ENCODE measurements at places on chromosomes 4 and X.
A peak's percentile ranks its signal among the peaks of the same experiment; 100 is the strongest.

- DNase-seq, result no peak
These were observed 2.3 kb upstream of the MAB21L2 start for GRCh38 chr4:150579551-150580234.

DNA sequence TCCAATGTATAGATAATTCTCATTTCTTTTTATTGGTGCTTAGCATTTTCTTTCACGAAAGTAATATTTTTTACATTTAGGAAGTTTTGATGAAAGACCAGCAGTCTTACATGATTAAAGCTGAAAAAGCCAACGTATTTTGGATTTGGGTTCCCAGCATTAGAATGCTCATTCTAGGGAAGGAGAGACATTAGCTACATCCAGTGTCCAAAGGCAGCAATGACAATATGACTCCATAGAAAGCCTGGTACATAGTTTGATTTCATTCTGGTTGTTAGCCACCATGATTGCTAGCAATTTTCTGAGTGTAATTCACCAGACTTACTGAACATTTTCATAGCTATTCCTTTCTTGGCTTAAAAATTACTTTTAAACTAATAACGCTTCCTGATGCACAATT is 1397.5 kb downstream of the PCDH7 start:
- no peak for DNase-seq

DNA sequence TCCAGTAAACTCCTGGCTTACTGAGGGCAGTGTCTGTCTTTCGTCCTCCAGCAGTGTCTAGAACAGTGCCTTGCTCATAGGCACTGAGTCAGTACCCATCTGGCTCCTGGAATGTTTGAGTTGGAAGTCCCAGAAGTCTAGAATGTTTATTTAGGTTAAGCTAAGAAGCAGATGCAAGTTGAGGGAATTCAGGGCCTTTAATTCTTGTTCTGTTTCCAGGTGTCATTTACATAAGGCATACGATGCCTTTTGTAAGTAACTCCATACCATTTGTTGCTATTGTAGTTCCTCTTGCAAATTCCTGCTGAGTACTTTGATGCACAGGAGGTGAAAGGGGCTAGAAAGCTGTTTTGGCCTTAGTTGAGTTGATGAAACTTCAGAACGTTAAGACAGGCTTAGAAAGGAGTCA is 22.2 kb downstream of the ARHGAP10 start:
- DNase-seq, result no peak

DNA sequence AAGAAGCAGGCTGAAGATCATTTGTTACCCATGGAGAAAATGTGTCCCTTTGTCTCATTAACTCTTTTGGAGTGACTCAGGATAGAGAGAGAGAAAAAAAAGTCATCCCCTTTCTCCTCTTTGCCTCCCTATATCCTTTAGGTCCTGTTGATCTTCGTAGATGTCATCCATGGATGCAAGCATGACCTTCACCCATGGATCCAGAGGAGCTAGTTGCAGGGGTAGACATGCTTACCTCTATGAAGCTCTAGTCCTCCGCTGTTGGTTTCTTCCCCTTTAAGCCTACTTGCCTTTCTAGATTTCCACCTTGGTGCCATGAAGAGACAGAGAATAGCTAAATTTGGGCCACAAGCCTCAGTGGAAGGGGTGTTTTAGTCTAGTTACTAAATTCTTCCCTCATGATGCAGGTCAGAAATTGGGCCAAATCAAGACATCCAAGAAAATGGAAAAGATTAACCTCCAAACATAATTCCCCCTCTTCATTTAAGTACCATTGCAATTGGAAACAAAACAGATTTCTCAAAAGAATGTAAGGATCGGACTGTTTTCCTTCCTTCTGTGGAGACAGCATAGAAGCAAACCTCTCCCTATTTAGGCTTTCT is 178.4 kb downstream of the TECRL start:
- DNase-seq, result no peak

- no peak for DNase-seq
These were observed 253.2 kb downstream of the SPRY1 start for GRCh38 chr4:123649645-123650391.

DNA sequence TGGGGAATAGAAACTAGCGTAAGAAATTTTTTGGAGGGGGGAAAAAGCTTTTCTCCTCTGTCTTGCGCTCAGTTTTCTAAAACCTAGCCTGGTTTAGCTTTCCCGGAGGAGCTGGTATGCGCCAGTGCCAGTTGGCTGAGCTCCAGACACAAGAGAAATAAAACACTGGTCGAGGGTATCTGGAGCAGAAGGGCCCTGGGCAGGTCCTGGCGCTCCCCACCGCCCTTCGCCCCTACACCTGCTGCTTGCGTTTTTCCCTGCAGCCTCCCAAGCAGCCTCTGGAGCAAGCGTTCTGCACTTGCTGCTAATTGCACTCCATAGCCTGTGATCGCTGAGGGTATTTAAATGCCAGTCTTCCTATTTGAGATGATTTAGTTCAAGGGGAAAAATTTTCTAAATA is 816 bp downstream of the EREG start:
- DNase-seq, result no peak

- no peak for DNase-seq
These were observed 61.6 kb downstream of the HPGD start for GRCh38 chr4:174460684-174461083.

GRCh38 chr4:139887962-139888735 is 222.5 kb downstream of the MGST2 start:
- no peak for DNase-seq

DNA sequence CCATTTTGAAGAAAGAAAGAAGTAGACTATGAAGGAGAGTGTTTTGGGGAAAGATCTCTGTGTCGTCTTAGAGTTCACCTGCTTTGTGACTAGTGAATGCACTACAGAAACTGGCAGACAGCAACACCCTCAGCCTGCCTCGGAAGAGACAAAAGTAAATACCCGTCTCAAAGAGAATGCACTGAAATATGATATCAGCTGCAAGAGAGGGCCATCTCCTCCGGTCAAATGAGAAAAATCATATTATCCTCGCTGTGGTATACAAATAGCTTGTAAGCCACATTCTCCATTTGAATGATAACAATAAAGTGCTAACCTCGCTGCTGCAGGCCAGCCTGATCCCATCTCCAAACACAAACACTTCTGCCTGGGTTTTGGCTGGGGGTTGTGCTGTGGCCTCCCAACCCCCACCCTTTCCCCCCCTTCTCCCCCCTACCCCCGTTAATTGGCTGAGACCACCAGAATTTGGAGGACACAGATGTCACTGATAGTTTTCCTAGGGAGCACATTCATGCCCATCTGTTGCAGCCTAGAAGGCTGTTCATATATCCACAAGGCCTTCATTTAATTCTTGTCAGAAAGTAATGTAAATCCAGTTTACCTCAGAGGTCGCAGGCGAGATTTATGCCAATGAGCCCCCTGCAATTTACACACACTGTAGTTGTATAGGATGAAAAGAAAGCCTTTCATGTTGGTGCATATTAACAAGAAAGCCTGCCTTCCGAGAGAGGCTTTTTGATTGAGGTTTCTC is 46.3 kb downstream of the ALPK1 start:
- DNase-seq, result no peak

DNA sequence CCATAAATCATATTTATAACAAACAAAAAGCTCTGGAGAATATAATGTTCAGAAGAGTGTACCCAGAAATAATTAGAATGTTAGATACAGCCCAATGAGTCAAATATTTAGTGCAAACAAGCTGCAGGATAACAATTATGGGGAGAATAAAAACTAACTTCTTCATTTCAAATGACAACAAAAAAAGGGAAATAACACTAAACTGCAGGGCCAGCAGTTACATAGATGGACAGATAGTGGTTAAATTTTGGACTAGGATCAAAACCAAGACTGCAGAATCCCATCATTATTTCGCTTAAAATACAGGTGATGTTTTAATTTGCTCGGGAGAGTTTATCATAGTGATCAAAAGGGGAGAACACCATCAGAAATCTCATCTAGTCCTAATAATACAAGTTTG is 617 bp upstream of the GPR34 start:
- no peak for DNase-seq

GRCh38 chrX:72258174-72258573 is 18.9 kb downstream of the RPS4X start:
- no peak for DNase-seq

- DNase-seq, result no peak
These were observed 36.8 kb upstream of the REST start for GRCh38 chr4:56870946-56871345.

- DNase-seq, result no peak
These were observed 12.4 kb downstream of the ZFP92 start for GRCh38 chrX:153423652-153424051.

DNA sequence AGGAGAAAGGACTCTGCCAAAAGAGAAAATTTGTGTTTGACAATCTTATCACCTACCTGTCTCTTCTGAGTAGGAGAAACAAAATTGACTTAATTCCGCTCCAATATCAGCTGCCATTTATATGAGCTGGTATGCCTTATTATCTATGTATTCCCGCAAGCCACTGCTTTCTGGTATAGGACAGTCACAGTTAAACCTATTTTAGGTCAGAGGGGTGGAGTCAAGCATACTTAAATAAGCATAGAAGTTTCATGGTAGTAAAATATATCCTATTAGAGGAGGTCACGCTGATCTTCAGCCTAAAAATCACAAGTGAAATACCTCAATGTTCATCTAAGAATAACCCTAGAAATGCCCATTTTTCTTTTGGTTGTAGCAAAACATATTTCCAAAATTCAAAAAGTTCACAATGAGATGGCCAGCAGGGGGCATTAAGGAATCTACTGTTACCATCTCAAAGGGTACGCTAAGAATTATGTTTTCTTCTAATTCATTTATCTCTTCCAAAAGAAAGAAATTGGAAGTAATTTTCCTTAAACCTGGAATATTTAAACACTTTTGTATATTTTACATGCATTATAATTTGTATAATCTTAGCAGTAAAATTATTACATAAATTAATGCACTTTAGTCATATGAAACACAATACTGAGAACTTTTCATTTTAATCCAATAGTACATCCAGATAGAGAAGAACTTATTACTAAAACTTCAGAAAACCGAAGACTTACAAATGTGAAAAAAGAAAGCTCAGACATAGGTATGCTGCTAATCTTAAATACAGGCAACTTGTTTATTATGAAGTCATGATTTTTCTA is 10.5 kb downstream of the PPAT start:
- DNase-seq, result peak; percentile 17

DNA sequence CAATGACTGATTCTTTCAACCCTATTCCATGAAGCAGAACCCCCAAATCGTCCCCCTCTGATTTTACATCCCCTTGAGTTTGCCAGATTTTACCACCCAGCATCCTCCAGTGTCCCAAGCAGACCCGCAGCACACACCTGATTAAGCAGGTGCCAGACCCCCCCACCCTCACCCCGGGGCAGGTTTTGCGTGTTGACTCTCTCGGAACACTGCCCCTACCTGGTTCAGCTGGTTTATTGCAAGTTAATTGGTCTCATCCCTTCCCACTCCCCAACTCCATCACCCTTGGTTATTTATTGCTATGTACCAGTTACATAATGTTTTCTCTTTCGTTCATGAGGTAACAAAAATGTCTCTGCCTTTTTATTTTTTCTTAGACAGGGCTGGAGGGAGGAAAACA is 258.4 kb downstream of the BCOR start:
- no peak for DNase-seq

GRCh38 chrX:13733506-13733905 is 914 bp downstream of the TRAPPC2 start:
- no peak for DNase-seq

- no peak for DNase-seq
These were observed 98.6 kb downstream of the AASDH start for GRCh38 chr4:56288663-56289062.

GRCh38 chr4:52105276-52105675 is 54.2 kb downstream of the SPATA18 start:
- DNase-seq, result no peak

DNA sequence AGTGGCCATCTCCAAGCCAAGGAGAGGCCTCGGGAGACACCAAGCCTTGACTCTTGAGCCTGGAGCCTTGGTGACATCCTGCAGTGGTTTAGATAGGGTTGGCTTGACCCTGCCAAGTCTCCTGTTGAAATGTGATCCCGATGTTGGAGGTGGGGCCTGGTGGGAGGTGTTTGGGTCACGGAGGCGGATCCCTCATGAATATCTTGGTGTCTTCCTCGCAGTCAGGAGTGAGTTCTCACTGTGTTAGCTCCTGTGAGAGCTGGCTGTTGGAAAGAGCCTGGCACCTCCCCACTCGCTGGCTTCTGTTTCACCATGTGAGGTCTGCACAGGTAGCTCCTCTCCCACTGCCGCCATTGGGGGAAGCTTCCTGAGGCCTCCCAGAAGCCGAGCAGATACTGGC is 38.8 kb downstream of the ADRA2C start:
- no peak for DNase-seq

- DNase-seq, result no peak
These were observed 81.5 kb downstream of the CLCN5 start for GRCh38 chrX:50003927-50004326.

- no peak for DNase-seq
These were observed 171.8 kb upstream of the FAM9B start for GRCh38 chrX:9205599-9206223.

GRCh38 chr4:15373363-15373762 is 54.5 kb upstream of the C1QTNF7 start:
- no peak for DNase-seq

DNA sequence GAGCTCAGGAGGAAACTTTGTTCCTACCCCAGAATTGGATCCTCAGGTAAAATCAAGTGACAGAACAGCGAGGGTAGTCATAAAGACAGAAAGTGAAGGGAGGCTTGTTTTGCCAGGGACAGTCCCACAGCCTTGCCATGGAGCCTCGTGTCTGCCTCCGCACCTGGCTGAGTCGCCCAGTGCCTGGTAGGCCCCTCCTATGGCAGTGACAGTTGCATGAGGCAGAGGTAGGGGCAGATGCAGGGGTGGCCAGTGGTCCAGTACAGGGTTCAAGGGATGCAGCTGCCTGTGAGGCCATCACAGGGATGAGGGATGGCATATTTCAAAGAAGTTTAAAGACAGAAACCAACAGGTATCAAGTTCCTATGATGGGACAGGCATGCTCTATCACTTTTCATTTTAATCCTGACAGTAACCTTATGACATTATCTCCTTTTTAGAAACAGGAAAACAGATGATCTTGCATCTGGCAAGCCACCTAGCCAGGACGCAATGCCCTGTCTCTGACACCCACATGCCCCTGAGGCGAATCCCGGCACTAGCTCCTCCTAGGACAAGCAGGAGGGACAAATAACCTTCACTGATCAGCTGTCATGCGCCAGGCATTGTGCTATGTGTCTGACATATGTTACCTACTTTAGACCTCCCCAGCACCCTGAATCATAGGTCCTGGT is 127.4 kb upstream of the ENPP6 start:
- DNase-seq, result no peak

DNA sequence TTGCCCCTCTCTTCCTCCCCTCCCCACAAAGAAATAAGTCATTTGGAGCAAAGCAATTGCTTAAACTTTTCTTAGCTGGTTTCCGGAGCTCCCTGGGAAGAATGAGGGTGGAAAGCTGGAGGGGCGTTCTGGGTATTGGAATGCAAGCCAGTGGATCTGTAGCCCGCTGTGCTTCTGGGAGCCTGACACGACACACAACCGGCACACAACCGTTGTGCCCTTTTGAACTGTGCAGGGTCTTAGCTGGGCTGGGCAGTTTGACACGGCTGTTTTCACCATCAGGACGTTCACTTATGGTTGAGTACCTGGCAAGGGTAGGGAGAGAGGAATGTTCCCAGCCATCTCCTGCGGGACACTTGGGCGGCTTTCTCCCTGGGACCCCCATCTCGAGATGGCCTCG is 38.3 kb downstream of the SHROOM2 start:
- DNase-seq, result no peak

Data from activated CD4-positive, CD25-positive, alpha-beta regulatory T cell (primary cell).